ENCODE measurements at places on chromosomes 2 and 18. TPM values are rescaled to one million over a fixed set of nuclear protein-coding genes. Genes with fewer than 3 reads are reported as not detected.

DNA sequence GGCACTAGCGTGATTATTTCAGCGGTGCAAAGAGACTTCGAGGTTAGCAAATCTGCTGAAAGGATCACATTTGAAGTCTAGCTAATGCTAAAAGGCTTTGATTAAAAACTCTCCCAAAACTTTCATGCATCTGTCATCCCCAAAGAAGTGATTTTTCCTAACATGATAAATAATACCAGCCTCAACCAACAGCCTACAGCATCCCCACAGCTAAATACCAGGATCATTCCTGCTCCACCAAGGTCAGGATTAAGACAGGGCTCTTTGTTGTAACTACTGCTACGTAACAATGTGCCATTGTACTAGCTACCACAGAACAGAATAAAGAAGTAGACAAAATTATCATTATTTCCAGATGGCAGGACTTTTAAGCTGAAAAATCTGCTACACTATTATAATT lies 1.6 kb downstream of the OR6B3 start:
- DNase-seq, result no peak

- DNase-seq, result peak; percentile 96
These were observed 21.7 kb upstream of the NRP2 start for GRCh38 chr2:205660521-205661124.

GRCh38 chr2:89825034-89825433 lies 1133.6 kb downstream of the RPIA start:
- no peak for DNase-seq

DNA sequence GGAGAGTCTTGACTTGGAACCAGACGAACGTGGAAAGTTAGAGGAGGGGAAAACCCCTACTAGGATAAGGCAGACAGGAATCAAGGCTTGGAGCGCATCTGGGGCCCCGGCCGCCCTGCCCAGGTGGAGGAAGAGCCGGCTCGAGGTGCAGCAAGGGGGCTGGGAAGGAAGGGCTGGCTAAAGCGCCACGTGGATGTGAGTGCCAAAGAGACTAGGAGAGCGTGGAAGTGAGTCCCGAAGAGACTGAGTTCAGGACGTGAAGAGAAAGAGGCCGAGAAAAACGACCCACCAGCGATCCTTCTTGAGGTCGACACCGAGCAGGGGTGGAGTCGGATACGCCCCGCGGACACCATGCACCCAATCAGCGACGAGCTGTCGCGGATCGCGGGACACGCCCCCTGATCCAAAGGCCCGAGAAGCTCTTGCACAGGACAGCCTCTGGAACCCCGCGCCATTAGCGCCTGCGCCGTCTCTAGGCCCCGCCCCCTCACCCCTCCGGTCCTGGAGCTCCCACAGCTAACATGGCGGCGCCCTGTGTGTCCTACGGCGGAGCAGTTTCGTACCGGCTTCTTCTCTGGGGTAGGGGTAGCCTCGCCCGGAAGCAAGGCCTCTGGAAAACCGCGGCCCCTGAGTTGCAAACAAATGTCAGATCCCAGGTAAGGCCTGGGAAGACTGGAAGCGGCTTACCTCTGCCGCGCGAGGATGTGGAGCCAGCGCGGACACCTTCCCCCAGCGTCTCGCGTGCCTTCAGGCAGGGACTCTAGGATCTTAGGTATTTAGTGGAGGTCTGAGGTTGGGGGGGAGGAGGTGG lies at the start of gene MRPS9:
Gene MRPS9 (plus strand): TSS at position 498 of the 811 bp plus-strand sequence. CDS start 24 bp downstream, at position 522.
- DNase-seq, result peak; percentile 93

DNA sequence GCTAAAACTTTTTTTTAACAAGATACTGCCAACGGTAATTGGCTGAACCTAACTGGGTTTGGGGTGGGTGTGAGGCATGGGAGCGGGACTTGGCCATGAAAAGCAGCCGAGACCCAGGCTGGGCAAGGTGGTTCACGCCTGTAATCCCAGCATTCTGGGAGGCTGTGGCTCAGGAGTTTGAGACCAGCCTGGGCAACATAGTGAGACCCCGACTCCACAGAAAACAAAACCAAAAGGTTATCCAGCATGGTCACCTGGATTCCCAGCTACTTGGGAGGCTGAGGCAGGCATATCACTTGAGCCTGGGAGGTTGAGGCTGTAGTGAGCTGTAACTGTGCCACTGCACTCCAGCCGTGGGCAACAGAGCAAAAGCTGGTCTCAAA lies 11.0 kb upstream of the SEMA4C start:
- DNase-seq, result no peak

- DNase-seq, result no peak
These were observed 513.3 kb upstream of the NRP2 start for GRCh38 chr2:205169012-205169411.

ANKRD30BL gene
- total RNA-seq, result not detected

Measured in astrocyte (in vitro differentiated cells and primary cell).